Activated naive CD4-positive, alpha-beta T cell treated with anti-CD3 and anti-CD28 coated beads, Interleukin-2, amount 50 U/mL, for 72 hours (primary cell): ENCODE measurements at places on chromosomes 6 and 20. TPM values are rescaled to one million over a fixed set of nuclear protein-coding genes. Genes with fewer than 3 reads are reported as not detected.

The SLPI gene
- not detected for total RNA-seq

The FKBP1C gene
- not detected for total RNA-seq

The CTAGE9 gene
- not detected for total RNA-seq

The KIF16B gene
- 8.9 TPM for total RNA-seq
